ENCODE measurements at places on chromosomes 7 and 10.

- DNase-seq: no peak
Measured at GRCh38 chr10:97520520-97520919, 21.8 kb downstream of the UBTD1 start.

GRCh38 chr10:24349379-24350001, 140.6 kb downstream of the KIAA1217 start:
- DNase-seq: no peak

DNA sequence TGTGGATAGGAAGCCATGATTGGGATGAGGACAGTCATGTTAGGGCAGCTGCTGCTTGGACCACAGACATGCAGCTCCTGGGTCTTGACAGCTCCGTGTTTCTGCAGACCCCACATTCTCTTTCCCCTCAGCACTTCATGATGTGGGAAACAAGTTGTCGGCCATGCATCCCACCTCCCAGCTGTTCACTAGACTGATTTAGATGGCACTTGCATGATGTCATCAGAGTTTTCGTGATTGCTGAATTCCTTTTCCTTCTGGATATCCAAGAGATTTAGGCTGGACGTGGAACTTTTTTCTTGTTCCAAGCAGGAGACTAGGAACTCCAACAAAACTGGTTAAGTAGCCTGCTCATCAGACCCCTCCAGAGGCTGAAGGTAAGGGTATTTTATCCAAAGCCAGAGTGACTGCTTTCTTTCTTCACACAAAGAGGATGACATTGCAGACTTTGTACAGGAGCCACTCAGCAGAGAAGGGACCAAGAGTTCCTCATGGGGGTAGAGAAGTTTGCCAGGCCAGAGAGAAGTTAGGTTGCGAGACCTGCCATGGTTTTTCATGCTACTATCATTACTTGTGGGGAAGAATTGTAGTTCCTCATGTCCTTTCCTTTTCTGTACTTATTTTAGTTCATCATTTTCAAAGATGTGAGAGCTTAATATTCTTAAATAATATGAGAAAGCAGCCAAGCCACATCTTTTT, 117.7 kb upstream of the GJD4 start:
- DNase-seq: no peak

- no peak for DNase-seq
Measured at GRCh38 chr10:572696-573095, 116.8 kb downstream of the DIP2C start.

GRCh38 chr10:116766837-116767634, 24.7 kb upstream of the HSPA12A start:
- DNase-seq: no peak

GRCh38 chr7:128008141-128008540, 23.1 kb downstream of the LRRC4 start:
- no peak for DNase-seq

- DNase-seq: no peak
Measured at GRCh38 chr7:12963435-12963834, 276.0 kb downstream of the ARL4A start.

DNA sequence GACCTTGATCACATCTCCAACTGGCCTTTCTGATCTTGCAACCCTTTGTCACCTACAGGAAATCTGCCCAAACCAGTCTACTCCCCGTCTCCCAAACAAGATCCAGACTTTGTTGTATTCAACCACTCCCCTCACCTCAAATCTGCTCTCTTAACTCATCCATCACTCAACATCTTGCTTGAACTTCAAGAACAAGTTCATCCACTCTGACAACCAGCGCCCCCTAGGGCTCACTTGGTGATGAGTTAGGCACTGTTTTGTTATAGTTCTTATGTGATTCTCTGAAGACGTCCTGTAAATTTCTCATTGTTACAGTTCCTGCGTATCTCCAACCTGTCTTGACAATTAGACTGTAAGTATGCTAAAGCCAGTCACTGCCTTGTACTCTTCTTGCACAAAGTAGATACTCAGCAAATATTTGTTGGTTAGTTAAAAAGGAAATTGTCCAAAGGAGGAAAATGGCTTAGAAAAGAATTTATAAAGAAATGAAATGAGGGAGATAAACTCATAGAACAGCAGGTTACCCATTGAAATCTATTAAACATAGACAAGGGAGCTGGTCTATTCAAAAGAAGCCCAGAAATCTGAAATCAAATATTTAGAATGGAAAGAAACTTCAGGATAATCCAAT, 5.3 kb downstream of the FRMD4A start:
- DNase-seq: no peak

DNA sequence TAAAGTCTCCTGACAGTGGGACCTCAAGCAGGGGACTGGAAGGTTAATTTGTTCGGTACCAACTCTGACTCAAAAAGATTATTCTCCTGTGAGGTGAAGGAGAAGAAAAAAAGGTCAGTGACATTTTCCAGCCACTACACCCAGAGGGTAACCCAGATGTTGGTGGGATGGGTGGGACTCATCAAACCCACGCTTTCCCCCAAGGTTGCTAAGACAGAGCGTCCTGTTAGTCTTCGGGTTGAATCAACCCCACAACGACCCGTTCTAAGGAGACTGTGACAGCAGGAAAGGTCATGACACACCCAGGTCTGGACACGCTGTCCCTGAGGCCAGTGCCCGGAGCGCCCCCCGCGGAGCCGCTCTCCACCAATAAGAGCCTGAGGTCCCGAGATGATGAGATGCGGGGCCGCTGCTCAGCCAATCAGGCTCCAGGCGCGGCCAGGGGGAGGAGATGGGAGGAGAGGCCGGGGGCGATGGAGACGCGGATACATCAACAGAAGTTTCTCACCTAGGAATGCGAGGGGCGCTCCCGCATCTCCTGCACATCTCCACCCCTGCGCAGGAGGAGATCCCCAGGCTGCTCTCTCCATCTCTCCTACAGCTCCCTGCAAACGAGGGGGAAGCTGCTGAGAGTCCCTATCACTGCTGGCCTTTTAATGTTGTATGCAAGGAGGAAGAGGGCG, at the start of gene WNT16:
Gene WNT16, plus strand, starts transcription at position 493 of the 683 bp plus-strand sequence. CDS start 293 bp downstream, outside the sequence.
- no peak for DNase-seq

DNA sequence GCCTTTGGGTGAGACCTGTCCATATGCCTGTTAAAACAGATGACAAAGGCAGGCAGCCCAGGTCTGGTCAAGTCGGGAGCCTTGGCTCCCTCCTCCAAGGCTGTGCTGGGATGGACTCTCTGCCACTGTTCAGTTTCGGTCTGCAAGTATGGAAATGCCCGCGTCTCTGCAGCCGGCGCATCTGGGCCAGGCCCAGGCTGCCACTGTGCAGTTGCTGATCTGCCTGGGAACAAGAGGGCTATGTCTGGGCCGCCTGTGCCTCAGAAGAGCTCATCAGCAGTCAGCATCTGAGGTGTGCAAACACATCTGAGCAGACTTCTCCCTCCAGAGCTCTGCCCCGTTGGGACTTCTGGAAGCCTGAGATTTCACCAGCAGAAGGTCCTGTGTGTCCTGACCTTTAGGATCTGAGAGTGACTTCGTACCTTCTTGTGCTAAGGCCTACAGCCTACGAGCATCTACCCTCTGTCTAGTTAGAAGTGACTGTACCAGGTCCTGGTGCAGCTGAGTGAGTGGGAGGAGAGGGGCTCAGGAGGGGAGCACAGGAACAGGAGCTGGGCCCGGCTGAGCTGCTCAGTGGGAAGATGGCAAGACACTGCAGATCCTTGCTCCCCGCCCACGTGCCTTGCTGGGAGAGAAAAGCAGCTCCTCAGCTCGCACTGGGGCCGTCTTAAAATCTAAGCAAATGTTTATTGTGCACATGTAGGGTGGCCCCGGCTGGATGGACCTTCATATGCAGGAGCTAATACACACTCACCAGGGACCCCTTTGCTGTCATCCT, 50.9 kb downstream of the DOCK1 start:
- DNase-seq: no peak

GRCh38 chr10:50990568-50991455, 83.5 kb upstream of the PRKG1 start:
- no peak for DNase-seq

DNA sequence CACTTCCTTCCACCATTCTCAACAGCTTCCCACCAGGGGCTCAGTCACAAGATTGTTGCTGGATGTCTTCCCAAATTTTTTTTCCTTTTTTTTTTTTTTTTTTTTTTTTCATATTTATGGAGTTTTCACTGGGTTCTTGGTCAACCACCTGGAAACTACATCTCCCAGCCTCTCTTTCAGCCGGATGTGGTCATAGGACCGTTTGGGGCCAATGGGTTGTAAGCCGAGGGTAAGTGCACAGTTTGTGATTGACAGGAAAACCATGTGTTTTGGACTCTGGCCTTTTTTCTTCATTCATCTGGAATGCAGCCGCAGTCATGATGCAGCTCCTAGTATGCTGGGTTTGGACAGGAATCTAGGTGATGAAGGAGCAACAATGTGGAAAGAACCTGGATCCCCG, 337.1 kb upstream of the FOXK1 start:
- DNase-seq: no peak

GRCh38 chr7:25863005-25863728, 288.8 kb upstream of the NFE2L3 start:
- no peak for DNase-seq
